Hindlimb muscle (tissue), 1 donor: ENCODE measurements at places on chromosomes 6 and 20. TPM values are rescaled to one million over a fixed set of nuclear protein-coding genes. Genes with fewer than 3 reads are reported as not detected.

Gene CLIC5
- 16.5 TPM for polyA plus RNA-seq

- DNase-seq, result no peak
Measured at GRCh38 chr20:51960047-51960675, 157.8 kb upstream of the SALL4 start.

DNA sequence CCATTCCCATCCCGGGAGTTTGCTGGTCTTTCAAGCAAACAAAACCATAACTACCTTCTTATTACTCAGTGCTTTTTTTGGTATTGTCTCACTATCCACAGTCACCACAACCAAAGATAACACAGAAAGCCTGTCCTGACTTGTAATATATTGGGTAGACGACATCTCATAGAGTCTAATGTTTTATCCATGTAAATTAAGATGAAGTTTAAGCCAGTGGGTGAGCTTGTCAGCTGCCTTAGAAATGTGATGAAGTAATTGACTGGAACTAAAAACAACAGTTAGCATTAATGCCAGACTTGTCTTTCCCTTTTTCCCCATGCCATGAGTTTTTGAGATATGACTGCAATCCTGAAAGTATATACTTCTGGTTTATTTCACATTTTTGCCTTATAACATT lies 282.7 kb upstream of the PRDM1 start:
- no peak for DNase-seq

Gene NINL
- 19.4 TPM for polyA plus RNA-seq

Gene SF3B5
- polyA plus RNA-seq, result 102 TPM

DNA sequence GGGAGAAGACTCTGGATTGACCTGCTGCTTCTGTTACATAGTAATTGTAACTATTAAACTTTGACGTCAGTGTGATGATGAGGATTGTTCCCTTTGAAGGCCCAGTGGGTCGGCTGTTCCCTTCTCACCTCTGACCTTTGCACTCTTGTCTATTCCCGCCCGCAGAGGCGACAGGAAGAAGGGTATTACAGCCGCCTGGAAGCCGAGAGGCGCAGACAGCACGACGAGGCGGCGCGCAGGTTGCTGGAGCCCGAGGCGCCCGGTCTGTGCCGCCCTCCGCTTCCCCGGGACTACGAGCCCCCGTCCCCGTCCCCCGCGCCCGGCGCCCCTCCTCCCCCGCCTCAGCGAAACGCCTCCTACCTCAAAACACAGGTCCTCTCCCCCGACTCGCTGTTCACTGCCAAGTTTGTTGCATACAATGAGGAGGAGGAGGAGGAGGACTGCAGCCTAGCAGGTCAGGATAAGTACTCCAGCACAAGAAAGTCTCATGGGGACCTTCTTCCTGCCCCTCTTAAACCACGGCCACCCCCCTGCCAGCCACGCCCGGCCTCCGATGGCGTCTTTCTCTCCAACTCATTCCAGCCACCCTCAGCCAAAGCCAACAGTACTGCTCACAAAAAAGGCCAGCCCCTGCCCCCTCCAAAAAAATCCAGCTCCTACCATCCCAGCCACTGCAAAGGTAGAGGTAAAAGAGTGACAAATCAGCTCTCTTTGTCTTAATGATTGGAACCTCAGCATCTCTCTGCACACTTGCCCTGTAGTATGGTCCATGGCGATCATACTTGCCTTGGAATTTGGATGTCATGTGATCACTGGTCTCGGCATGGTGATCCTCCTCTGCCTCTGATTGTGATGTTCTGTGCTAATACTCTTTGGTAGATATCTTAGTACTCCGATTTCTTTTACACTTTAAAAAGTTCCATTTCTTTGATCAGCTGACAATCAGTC lies 31.6 kb upstream of the KIF25 start:
- DNase-seq, result no peak

GRCh38 chr6:6277413-6277812 lies 43.0 kb downstream of the F13A1 start:
- DNase-seq, result no peak

DNA sequence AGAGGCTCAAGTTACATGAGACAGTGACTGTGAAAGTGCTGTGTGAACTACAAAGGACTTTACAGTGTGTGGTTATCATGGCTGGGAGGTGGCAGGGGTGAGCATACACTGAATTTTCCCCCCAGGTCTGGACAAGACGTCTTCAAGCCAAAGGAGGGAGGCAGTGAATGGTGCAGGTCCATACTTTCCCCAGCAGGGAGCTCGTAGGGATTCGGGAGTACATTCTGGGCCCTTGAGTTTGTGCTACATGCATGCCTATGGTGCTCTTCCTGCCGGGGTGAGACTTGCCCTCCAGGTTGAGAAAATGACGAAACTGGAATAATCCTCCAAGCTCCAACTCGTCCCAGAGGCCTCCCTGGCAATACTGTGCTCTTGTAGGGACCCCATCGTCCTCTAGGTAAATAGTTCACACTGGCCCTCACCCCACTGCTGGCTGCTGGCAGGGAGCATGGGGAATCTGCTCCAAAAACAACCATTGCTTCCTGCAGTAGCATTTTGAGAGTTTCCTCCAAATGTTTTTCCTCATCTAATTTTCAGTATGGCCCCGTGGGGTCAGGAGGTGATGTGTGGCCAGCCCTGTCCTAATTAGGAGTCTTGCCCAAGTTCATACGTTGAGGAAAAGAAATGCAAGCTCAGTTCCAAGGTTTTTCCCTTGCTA lies 57.6 kb downstream of the ZNF831 start:
- DNase-seq, result no peak

Gene LPIN3
- 4.7 TPM for polyA plus RNA-seq

GRCh38 chr20:20820785-20821483 lies 108.5 kb upstream of the RALGAPA2 start:
- DNase-seq, result no peak

Gene RAB32
- polyA plus RNA-seq, result 12.0 TPM

DNA sequence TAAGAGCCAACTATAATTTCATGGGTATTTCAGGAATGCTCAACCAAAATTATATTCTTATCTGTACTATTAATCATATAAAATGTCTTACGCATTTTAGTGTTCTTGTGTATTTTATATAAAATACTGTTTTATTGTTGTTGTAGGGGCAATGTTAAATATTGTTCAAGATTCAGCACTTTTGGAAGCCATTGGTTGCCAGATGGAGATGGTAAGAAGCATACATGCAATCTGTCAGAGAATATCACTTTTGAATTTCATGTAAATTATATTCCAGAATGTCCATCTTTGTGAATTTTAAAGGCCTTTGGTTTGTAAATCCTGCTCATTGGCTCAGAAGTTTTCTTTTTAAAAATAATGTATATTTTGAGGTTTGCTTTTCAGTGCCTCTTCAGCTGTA lies 50.0 kb upstream of the ADIG start:
- no peak for DNase-seq

DNA sequence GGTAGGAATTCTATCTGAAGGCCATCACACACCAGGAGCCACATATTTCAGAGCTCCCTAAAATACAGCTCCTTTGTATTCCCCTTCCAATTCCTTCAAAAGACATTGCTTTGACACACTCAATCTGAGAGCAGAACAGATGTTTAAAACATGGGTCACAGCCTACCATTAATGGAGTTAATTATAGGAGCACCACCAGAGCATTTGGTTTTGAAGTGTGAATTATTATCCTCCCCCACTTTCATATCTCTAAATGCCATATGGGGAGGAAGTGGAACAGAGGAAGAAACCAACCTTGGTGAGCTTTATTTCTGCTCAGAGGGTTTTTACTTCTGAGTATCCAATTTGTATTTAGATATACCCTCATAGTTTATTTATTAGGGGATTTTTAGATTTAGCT lies 50.7 kb upstream of the TNFRSF21 start:
- no peak for DNase-seq

DNA sequence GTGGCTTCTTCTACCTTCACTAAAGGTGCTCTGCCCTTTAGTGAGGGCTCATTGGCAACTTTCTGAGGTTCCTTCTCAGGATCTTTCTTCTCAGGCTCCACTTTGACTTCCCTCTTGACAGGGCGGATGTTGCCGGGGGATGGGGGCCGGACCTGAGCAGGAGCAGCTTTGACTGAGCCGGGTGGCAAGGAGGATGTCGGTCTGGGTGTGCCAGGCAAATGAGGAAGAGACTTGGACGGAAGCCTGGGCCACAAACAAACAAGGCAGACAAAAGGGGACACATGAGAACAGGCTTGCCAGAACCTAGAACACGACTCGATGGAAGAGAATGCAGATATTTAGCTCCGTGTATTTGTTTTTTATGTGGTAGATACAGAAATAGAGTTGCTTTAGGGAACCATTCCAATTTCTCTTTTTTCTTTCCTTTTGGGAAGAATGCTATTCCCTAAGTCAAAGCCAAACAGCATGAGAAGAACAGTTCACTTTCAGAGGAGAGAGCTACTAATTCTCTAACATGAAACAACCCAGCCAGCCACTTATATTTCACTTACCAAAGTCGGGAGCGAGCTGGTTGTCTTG lies 76.2 kb upstream of the BCLAF1 start:
- peak; percentile 15 for DNase-seq

Gene XKR7
- polyA plus RNA-seq, result 0.05 TPM

Gene ANGPT4
- 0.18 TPM for polyA plus RNA-seq

- peak; percentile 72 for DNase-seq
Measured at GRCh38 chr6:45445749-45446549, 68.2 kb upstream of the SUPT3H start.

- no peak for DNase-seq
Measured at GRCh38 chr6:114157848-114158247, 185.0 kb downstream of the HS3ST5 start.

DNA sequence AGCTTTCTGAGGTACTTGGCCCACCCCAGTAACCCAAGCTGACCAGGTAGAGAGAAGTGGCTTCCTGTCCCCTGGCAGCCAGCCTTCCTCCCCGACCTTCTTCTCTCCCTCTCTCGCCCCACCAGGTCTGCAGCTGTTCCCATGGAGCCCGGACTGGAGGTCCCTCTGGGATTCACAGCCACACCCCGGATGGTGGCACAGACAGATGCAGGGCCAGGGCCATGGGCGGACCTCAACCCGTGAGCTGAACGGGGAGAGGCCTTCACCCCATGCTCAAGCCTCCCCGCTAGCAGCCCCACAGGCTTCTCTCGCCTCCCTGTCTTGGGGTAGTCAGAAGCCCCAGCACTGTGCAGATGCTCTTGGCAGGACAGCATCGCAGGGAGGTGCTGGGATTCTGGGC lies 41.3 kb downstream of the CPXM1 start:
- DNase-seq, result no peak

Gene GRIK2
- 3.1 TPM for polyA plus RNA-seq

DNA sequence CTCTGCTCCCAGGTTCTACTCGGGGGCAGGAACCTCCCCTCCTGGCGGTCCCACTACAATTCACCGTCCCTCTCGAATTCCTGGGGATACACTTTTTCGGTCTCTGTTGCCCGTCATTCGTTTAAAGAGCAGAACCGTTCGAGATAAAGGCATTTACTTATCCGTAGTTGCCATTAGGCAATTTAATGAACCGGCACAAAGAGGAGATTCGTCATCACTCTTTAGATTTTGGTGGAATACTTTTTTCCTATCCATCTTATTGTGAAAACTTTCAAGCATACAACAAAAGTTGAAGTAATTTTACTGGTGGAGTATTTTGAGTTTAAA lies 1.2 kb upstream of the CD24 start:
- DNase-seq, result peak; percentile 5

GRCh38 chr6:63392092-63392724 lies 72.4 kb upstream of the LGSN start:
- DNase-seq, result no peak
